ENCODE measurements at places on chromosomes 7 and 10.

- no peak for DNase-seq
Measured at GRCh38 chr10:70838270-70838805, 22.6 kb downstream of the SGPL1 start.

DNA sequence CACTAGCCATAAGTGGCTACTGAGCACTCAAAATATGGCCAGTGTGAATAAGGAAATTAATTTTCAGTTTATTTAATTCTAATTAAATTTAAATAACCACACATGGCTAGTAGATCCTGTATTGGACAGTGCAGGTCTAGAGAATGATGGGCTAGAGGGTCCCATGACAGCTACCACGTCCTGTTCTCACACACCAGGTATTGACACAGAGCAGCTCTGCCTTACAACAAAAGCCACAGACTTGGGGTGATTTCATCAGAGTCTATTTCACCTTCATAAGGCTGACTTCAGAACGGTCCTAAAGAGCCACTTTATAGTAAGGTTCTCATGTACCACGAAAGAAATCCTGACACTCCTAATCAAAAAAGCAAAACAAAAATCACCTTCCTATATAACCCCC lies 111.3 kb downstream of the UBE2H start:
- no peak for DNase-seq

- DNase-seq, result no peak
Measured at GRCh38 chr10:122085423-122085911, 96.5 kb downstream of the TACC2 start.

- peak; percentile 54 for DNase-seq
Measured at GRCh38 chr7:99679400-99680191, at the start of gene CYP3A5. Gene CYP3A5 (minus strand): TSS chr7:99679996. CDS start chr7:99679896, 100 bp downstream.

DNA sequence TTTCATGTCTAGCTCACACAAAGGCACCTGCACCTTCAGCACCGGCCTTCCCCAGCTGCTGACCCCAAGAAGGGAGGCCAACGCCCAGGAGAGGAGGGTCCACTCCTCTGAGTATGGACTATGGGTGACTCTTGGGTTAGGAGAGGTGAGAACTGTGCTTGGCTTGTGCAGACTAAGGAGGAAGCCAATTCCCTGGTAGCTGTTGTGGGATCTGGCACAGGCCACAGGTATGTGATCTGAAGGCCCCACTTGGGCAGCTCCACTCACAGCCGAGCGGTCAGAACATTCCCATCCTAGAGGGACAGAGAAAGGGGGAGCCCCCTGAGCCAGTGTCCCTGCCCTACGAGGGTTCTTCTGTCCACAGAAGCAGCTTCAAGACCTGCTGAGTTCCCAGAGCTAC lies 52.8 kb upstream of the FIGNL1 start:
- DNase-seq, result no peak

DNA sequence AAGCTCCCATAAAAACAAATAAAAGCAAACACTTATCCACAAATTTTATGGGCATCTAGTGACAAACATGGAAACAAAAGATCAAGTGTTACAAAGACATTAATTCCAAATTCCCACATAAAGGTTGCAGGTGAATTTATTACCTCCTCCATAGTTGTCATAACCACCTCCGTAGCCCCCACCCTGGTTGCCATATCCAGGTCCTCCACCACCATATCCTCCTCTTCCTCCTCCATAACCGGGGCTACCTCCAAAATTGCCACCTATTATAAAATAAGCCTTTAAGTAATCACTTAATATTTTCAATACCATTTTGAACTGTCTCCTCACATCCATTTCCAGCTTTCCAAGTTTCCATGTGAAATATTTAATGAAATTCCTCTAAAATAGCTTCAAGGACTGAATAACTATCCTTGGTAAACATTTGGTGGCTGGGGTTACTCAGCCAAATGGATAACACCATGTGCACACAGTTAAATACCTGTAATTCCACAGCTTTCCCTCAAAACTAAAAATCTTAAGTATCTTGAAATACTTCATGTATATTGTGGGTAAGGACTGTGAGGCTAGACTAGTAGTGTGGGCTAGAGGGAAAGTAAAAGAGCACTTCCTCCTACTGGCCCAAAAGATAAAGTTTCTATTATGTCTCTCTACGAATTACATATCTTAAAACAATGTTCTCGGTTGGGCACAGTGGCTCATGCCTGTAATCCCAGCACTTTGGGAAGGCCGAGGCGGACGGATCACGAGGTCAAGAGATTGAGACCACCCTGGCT lies 6.9 kb downstream of the HNRNPA2B1 start:
- no peak for DNase-seq

DNA sequence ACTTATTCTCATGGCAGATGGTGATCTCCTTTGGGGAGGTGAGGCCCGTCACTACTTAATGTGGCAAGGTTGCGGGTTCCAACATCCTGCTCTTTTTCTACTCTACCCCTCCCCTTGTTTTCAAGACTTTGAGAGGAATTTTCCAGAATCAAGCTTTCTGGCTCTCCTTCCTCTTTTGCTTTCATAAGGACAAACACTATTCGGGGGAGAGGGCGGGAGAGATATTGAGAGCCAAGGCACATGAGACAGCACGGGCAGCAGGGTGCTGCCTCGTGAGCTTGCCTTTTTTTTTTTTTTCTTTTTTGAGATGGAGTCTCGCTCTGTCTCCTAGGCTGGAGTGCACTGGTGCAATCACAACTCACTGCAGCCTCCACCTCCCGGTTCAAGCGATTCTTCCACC lies 6.9 kb upstream of the PFKFB3 start:
- no peak for DNase-seq

DNA sequence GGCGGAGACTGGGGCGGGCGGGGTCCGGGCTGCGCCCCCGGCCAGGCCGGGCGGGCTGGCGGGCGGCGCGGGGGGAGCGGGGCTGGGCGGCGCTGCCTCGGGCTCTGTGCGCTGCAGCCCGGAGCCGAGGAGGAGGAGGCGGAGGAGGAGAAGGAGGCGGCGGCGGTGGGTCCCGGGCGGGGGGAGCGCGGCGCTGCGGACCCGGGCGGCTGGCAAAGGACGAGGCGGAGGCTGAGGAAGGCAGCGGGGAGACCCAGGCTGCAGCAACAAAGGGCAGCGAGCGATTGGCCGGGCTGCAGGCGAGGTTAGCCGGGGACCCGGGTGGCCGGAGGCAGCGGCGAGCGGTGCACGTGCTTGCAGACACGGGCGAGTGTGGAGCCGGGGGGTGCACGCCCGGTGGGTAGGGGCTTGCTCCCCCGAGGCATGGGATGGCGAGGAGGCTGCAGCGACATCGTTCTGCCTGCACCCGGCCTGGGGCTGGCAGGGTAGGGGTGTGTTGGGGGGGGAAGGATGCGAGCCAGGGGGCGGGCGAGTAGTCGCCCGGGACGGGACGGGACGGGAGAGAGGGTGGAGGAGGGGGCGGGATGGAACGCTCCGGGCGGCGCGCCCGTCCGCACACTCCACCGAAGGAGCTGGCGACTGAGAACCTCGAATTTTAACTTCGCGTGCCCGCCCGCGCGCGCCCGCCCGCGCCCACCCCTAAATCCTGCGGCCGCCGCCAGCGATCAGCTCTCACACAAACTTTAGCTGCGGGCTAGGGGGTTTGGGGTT lies 844 bp upstream of the KAT6B start:
- DNase-seq, result peak; percentile 57

GRCh38 chr10:132577350-132578003 lies 39.9 kb downstream of the INPP5A start:
- no peak for DNase-seq

GRCh38 chr10:7193369-7193768 lies 217.5 kb downstream of the SFMBT2 start:
- no peak for DNase-seq

DNA sequence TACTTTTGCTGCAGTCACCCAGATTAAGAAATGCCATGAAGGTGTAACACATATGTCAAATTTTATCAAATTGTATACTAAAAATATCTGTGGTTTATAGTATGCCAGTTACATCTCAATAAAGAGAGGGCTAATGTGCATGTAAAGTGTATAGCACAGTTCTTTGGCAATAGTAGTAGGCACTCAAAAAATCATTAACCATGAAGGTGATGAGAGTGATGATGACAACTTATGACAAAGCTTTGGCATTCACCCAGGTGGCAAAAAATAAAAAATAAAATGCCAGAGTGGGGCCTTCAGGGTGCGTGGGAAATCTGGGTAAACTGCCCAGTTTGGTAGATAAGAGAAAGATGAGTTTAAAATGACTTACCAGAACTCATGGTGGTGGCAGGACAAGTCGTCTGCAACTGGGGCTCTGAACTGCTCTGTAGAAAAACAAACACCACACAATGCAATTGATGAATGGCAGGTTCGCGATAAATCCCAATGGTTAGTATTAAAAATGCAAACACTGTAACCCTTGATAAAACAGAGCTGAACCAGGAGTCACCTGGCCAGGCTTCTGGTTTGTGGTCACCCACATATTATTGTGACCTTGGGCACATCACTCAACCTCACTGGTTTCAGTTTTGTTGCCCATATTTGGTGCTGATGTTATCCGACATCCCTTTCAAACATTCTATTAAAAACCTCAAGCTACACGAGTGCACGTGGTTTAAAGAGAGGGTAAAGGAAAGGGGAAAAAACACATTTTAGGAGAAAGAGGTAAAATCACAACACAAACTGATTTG lies 120.2 kb downstream of the SORBS1 start:
- DNase-seq, result no peak

GRCh38 chr10:133276435-133277201 lies at the start of gene ADAM8:
Gene ADAM8 (minus strand): TSS chr10:133276868. CDS start chr10:133276817, 51 bp downstream.
- DNase-seq, result no peak

DNA sequence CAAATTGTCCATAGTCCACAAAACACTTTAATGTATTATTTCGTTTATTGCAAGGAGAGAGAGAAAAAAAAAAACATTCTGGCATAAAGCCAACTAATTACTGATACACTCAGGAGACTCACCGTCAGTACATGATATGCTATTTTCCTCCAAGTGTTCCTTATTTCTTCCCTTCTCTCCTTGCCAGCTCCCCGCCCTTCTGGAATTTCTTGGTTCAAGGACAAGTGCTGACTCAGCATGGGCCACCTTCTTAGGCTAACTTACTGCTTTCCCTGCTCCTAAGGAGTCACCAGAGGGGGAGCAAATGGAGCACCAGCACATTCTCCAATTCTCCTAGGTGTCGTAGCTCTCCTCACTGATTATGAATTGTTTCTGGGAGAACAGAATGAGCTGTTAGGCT lies 133.8 kb upstream of the HDAC9 start:
- DNase-seq, result peak; percentile 29

DNA sequence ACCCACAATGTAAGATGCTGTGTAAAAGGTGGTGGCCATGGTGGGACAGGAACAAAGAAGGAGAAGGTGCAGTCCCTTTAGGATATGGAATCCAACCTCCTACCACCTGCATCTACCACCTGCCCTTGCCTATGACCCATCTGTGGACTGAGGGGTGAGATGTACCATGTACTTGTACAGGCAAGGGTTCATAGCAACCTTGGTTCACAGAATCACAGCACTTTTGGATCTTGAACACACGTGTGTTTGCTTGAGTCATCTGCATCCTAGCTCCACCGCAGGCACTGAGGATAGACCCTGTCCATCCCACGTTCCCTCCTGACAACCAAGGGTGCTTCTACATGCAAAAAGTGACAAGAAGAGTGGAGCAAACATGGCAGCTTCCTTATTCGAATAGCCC lies 162.3 kb downstream of the GFRA1 start:
- no peak for DNase-seq

GRCh38 chr7:42960762-42961161 lies 28.6 kb downstream of the MRPL32 start:
- DNase-seq, result no peak

DNA sequence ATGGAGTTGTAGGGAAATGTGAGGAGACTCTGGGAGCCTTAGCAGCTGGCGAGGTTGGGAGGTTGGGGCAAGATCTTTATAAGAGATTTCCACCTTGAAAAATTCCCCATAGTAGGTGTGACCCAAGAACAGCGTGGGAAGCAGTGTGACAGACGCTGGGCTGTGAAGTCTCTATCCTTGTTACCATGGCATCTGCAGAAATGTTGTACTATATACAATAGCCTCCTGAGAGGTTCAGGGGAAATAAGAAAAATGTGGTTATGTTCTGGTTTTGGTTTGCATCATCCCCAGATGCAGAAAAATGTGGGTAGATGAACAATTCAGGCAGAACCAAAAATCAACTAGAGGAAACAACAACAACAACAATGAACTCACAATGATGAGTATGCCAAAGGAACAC lies 498.6 kb downstream of the SH2D4B start:
- no peak for DNase-seq

DNA sequence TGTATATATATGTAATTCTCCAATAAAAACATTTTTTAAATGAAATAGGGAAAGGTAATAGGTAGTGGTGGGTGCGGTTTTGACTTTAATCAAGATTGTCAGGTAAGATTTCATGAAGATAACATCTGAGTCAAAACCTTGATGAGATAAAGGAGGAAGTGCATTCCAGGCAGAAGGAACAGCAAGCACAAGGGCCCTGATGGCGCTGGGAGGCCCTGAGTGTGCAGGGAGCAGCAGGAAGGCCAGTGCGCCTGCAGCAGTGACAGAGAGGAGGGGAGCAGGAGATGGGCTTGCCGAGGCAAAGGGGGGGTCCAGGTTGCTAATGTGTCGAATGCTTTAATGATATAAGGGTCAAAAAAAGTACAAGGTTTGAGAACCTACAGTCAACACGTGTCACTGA lies 69.8 kb downstream of the GNA12 start:
- no peak for DNase-seq

- no peak for DNase-seq
Measured at GRCh38 chr10:17756557-17757217, 4.7 kb downstream of the TMEM236 start.

GRCh38 chr7:33814400-33814799 lies 90.9 kb upstream of the BMPER start:
- no peak for DNase-seq

GRCh38 chr7:96004578-96004977 lies 232.2 kb downstream of the DYNC1I1 start:
- DNase-seq, result peak; percentile 86

GRCh38 chr10:58486821-58487220 lies 25.9 kb upstream of the BICC1 start:
- no peak for DNase-seq

DNA sequence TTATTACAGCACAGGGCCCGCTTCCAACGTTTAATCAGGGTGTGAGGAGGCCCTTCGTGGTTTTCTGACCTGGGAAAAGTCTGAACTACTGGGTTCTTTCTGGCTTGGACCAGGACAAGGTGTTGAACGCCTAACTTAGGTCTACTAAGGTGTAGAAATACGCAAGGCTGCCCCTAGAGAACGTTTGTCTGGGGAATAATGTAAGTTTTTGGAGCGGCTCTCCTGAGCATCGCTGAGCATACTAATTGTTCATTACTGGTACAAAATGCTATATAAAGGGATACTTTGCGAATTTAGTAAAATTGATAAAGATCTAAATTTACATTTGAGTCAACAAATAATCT lies 32.4 kb upstream of the TOMM7 start:
- no peak for DNase-seq

All from A673 (cell line).